Stimulated activated CD8-positive, alpha-beta memory T cell treated with anti-CD3 and anti-CD28 coated beads, Interleukin-15, amount 100 ng/mL, for 4 hours (primary cell): ENCODE measurements at places on chromosomes 4 and X.

DNA sequence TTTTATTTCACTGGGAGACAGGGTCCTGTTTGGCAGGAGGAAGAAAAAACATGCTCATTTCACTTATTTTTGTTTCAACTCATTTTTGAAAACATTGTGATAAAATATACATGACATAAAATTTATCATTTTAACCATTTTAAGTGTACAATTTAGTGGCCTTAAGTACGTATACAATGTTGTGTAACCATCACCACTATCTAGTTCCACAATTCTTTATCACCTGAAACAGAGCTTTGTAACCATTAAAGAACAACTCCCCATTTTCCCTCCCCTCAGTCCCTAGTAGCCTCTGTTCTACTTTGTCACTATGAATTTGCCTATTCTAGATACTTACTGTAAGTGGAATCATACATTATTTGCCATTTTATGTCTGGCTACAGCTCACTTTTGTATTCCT lies 143.8 kb downstream of the GPAT3 start:
- DNase-seq = no peak

DNA sequence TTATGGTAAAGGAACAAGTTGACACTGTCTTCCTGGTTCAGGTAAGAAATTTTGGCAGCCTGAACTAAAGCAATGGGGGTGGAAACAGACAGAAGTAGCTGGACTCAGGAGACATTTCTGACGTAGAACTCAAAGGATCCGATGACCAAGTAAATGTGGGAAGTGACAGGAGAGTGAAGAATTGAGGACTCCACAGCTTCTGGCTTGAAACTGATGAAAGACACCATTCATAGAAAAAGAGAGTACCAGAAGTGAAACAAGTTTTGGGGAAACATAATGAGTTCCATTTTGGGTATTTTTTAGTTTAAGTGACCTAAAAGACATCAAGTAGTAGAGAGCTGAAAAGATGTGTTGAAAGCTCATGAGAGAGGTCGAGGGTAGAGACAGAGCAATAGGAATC lies 5.7 kb downstream of the FAM120C start:
- no peak for DNase-seq

DNA sequence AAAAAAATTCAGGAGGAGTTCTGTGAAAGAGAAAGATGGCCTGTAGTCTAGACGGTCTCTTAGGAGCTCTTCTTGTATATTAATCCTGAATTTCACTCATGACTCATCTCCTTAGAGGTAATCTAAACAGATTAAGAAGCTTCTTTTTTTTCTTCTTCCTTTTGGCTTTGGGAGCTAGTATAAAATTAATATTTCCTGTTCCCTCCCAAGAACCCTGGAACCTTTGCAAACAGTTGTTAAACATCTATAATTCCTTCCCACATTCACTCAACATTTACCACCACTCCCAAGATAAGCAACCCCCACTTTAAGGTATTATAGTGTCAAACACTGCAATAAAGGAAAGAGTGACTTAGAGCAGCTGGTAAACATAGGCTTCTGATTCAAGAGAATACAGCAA lies 146.4 kb upstream of the EDNRA start:
- no peak for DNase-seq

- no peak for DNase-seq
Measured at GRCh38 chr4:127967141-127967775, 2.1 kb downstream of the ABHD18 start.

GRCh38 chrX:46573331-46573891 lies at the start of gene CHST7:
Gene CHST7, plus strand, starts transcription at chrX:46573765. Its CDS starts 167 bp downstream, at chrX:46573932.
- DNase-seq = no peak

DNA sequence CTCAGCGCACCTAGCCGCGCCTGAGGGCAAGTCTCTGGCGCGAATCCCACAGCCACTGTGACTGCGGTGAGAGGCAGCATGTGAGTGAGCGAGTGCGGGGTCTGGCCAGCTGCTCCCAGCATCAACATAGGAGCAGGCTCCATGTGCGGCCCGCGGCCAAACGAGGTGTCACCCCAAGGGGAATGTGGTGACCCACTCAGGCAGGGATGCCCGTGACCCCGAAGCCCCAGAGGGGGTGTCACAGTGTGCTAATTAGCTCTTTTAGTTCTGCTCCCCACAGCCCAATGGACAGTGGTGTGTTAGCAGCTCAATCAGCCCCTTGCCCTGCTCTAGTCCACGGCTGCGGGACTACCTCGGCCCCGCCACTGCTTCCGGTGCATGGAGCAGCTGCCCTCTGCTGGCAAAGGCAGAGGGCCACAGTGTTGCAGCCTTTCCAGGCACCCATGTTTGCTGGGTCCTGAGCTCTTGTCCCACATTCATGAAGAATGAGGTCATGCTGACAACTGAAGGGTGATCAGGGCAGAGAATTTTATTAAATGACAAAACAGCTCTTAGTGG lies 61.4 kb downstream of the AGA start:
- DNase-seq = no peak

- no peak for DNase-seq
Measured at GRCh38 chr4:181148470-181148869, 1094.7 kb upstream of the TENM3 start.

GRCh38 chr4:54197926-54198325 lies 31.2 kb upstream of the PDGFRA start:
- no peak for DNase-seq

GRCh38 chr4:24273136-24273535 lies 311.2 kb downstream of the DHX15 start:
- no peak for DNase-seq

GRCh38 chr4:81663368-81663767 lies 191.7 kb upstream of the RASGEF1B start:
- DNase-seq = no peak

DNA sequence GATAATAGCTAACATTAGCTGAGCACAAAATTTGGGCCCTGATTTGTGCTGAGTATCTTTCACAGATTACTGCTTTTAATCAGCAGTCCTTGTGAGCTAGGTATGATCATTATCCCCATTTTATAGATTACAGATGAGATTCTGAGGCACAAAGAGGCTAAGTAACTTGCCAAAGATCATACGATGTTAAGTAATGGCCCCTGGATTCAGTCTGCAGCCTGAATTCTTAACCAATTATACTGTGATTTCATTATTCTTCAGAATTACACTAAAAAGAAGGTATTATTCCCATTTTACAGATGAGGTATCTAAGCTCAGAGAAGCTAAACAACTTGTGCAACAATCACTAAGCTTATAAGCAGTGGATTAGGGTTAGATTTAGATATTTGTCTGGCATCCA lies 97.9 kb upstream of the MYOZ2 start:
- no peak for DNase-seq

DNA sequence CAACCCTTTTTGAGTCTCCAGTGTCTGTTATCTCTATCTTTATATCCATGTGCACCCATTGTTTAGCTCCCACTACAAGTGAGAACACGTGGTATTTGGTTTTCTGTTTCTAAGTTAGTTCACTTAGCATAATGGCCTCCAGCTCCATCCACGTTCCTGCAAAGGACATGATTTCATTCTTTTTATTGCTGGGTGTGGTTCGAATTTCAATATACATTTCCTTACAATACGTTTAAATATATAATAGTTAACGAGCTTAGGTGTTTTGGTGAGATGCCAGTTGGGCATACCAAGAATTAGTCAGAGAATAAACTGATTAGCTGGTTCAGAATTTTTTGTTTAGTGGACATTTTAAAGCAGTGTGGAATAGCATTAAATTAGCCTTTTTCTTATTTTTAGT lies 196.7 kb downstream of the CFAP47 start:
- no peak for DNase-seq

- DNase-seq = no peak
Measured at GRCh38 chr4:147777456-147778091, 45.7 kb downstream of the ARHGAP10 start.

DNA sequence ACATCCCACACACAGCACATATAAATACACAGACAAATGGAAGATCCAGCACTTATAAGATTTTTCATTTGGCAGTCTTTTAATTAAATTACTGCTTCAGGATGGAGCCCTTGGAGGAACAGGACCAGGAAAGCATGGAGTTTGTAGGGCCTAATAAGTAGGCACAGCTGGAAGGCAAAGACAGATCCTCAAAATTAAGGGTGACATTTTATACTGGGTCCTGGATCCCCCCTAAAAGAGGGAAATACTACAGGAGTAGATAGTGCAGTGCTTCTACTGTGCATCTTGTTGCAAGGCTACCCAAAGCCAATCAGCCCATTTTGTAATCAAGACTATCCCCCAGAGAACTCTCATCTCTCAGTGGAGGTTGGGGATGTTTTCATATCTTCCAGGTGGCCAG lies 1860.7 kb upstream of the PCDH10 start:
- DNase-seq = no peak

- no peak for DNase-seq
Measured at GRCh38 chr4:3649491-3649890, 116.7 kb upstream of the ADRA2C start.

DNA sequence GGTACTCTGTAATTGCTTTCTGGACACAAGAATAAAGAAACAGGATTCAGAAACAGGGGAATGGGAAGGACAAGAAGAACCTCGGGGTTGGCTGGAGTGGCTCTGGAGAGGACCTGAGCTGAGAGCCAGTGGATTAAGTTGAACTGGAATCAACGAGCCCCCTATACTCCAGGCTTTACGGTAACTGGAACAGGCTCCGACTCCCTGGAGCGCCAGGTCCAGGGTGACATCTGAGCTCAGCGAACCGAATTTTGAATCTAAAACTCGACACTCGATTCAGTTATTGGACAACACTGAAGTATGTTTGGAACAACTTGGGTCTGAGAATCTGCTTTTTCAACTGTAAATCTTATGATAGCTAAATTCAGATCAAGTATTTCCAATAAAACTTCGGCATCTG lies 23.9 kb downstream of the HMX1 start:
- no peak for DNase-seq

GRCh38 chr4:76943129-76943620 lies 6.4 kb upstream of the SEPTIN11 start:
- no peak for DNase-seq

DNA sequence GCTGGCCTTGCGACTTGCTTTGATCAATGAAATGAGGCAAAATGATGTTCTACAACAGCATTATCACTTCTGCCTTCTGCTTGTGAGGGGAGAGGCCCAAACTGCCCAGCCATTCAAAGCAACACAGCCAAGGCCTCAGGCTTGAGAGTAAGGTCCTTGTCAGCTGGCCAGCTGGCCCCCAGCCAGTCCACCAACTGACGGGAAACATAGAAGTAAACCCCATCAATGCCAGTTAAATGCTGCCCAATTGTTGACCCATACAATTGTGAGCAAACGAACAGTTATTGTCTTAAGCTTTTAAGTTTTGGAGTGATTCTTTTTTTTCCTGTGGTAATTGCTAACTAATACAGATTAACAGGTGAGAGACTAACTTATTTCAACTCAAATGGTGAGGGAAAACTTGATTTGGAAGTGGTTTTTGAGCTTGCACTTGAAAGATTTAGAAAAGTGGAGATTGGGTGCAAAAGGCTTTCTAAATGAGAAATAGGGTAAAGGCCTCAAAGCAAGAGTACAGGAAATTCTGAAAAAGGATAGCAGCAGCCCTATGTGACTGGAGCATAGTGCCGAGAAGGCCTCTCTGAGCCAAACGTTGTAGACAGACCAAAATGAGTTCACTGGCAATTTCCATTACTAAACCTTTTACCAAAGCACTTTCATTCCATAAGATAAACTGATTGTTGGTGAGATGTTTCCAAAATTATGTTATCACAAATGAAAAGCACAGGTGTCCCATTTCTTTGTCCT lies 66.9 kb downstream of the ARHGEF38 start:
- DNase-seq = no peak

DNA sequence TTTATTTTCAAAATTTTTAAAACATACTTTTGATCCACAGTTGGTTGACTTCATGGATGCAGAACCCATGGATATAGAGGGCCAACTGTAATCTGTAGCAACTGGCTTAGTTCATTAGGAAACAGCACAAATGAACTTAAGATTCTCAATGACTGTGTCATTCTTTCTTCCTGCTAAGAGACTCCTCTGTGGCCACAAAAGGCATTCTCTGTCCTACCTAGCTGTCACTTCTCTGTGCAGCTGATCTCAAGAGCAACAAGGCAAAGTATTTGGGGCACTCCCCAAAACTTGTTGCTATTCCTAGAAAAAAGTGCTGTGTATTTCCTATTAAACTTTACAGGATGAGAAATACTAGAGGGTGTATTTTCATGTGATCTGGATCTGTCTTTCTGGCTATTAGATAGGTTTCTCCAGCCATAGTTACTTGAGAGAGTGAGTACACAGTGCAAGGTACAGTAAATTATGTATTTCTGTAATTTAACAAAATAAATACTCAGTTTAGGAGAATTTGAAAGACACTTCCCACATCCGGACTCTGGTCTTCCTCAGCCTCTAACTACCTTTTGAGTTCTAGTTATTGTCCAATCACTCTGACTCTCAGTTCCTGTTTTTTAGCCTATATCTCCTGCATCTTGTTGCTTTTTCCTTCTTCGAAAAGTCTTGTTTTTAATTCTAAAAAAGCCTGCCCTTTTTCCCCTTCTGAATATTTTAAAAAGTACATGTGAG lies 21.8 kb downstream of the TLR2 start:
- no peak for DNase-seq
